ENCODE measurements at places on chromosomes 2 and 18.

GRCh38 chr2:40445467-40445866, 6.4 kb downstream of the SLC8A1 start:
- DNase-seq: no peak

DNA sequence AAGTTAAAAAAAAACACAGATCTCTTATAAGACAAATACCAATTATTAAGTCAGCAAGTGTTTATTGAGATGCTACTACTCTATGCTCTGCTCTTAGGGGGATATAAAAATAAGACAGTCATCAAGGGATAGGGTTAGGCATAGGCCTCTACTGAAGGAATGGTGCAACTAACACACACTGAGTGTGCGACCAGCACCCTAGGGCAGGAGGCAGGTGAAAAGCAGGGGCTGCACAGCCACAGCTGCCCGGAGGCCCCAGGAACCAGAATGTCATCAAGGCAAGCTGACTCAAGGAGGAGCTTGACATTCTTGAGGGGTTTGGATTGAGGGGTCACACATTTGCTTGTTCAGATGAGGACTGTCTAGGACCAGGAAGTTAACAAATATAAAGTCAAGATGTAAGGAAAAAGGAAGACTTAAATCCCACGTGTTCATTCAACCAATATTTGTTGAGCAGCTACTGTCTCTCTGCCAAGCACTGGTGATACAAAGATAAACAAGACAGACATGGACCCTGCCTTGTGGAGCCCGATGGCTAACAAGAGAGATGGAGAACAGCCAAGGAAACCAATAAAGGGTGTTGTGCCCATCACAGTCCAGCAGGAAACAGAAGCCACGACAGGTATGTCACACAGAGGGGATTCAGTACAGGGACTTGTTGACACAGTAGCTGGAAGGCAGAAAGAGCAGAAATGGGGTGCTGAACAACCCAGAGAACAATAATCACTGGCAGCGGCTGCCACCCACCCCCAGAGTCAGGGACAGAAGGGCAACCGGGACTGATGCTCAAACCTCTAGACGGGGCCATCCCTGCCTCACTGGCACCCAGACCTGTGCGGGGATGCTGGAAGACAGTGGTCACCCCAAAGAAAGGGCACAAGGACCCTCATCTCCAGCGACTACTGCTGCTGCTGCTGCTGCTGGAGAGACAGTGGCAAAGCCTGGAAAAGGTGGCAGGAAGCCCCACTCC, 45.8 kb upstream of the MAL start:
- no peak for DNase-seq

DNA sequence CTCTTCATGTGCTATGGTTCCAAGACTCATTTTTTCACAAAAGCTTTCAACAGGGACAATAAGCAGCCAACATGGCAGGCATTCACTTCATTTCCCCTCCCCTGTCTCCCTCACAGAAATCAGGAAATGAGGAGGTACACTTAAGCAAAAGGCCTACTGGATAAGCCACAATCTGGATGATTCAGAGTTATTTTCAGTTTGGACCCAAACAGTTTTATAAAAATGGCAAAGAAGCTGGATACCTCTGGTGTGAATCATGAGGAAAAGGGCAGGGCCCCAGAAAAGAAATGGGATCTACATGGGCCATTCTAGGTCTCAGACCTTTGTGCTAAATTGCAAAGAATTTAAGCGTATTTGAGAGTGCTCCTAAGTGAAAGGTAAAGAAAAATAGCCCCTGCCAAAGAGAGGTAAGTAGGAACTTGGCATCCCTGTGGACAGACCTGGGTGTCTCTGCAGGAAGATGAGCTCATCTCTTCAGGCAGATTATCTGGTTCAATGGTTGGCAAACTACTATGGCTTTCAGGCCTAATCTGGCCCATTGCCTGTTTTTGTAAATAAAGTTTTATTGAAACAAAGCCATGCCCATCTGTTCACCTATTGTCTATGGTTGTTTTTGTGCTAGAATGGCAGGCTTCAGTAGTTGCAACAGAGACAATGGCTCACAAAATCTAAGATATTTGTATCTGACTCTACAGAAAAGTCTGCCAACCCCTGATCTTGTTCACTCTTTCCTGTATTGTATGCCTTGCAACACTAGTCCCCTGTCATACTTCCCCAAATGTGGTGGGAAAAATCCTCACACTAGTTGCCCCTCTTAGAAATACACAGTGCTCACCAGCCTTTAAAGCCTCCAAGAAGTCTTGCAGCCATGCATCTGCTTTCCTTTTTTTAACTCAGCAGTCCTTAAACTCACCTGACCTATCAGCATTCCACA, 315.0 kb downstream of the ALK start:
- DNase-seq: no peak

DNA sequence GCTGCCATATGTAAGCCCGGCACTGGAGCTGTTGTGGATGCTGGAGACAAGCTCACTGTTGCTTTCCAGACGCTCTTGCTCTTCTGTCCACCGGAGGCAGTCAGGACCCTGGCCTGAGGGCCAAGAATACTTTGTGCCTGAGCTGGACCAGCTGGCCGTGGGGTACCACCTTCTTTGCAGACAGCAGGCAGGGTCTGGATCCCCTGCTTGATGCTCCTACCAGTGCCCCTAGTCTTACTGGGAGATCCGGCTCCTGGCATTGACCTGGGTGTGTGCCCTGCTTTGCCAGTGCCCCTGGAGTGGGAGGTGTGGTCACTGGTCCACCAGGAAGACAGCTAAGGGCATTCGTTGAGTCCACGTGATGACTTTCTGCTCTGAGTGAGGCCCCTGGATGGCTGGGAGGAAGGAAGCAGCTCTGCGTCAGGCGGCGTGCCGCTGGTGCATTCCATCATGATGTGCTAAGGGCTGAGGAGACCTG, 59.3 kb downstream of the LRRFIP1 start:
- DNase-seq: peak; percentile 87

DNA sequence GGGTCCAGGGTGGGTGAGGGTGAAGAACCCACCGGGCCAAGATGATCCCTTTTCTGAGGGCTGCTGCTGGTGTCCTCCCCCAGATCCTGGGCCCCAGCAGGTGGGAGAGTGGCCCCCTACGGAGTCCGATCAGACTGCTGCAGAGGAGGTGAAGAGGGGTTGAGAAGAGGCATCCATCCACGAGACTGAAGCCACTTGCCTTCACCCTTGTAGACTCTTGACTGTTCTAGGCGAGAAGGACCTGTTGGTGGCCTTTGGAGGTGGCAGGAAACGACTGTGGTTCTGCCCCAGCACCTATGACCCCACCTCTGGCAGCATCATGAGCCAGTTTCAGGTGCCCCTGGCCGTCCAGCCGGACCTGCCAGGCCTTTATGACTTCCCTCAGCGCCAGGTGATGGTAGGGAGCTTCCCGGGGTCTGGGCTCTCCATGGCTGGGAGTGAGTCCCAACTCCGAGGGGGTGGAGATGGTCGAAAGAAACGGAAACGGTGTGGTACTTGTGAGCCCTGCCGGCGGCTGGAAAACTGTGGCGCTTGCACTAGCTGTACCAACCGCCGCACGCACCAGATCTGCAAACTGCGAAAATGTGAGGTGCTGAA, 1.5 kb downstream of the TET3 start:
- no peak for DNase-seq

DNA sequence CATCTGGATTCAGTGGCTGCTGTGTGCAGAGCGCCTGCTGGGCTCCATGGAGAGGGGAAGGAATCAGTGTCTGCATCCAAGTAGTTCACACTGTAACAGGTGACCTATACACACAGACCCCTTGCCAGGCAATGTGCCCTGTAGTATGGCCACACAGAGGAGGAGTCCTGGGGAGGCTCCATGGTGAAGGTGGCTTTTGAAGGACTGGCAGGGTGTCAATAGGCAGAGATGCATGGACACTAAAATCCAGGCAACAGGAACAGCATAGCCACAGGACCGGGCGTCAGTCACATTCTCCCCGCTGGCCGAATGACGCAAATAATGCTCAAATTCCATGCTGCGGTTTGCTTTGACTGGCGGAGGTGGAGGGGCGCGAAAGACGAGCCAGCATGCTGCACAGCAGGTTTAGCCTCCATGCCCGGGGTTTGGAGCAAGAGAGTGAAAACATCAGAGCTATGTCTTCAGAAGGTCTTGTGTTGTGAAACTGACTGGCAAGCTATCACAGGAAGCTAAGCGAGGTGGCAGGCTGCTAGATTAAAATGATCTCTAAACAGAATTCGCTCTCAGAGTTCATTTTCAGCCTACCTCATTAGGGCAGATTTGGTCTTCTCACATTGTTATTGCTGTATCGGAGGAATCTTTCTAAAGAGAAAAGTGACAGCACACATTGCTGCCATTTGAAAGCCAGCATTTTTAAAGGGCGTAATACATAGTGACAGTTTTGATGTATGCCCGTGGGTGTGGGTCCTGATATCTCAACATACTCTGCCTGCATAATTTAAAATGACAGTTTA, 1.2 kb upstream of the CHMP1B start:
- DNase-seq: no peak

GRCh38 chr18:9516437-9517064, 41.2 kb downstream of the RALBP1 start:
- no peak for DNase-seq

- no peak for DNase-seq
These were observed 282.1 kb upstream of the EPAS1 start for GRCh38 chr2:46014911-46015654.

- no peak for DNase-seq
These were observed 10.9 kb downstream of the TGIF1 start for GRCh38 chr18:3460823-3461398.

GRCh38 chr2:20852670-20853069, 29.8 kb upstream of the LDAH start:
- DNase-seq: no peak

DNA sequence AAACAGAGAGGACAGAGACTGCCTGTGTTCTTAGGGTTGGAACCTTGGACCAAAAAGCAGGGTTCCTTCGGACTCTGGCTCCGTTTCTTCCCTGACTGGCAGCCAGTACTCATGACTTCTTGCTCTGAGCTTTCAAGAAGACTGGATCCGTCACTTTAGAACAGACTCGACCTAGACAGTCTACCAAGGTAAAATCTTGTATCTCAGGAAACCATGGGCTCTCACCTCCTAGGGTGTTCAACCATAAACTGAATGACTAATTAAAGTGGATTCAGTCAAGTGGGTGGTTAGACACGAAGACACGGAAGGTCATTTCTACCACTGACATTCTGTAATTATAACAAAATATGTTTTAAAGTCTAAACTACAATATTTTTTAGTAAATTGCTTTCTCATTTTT, 153.8 kb upstream of the SLC39A10 start:
- no peak for DNase-seq

- no peak for DNase-seq
These were observed 12.2 kb upstream of the CD28 start for GRCh38 chr2:203694191-203694590.

DNA sequence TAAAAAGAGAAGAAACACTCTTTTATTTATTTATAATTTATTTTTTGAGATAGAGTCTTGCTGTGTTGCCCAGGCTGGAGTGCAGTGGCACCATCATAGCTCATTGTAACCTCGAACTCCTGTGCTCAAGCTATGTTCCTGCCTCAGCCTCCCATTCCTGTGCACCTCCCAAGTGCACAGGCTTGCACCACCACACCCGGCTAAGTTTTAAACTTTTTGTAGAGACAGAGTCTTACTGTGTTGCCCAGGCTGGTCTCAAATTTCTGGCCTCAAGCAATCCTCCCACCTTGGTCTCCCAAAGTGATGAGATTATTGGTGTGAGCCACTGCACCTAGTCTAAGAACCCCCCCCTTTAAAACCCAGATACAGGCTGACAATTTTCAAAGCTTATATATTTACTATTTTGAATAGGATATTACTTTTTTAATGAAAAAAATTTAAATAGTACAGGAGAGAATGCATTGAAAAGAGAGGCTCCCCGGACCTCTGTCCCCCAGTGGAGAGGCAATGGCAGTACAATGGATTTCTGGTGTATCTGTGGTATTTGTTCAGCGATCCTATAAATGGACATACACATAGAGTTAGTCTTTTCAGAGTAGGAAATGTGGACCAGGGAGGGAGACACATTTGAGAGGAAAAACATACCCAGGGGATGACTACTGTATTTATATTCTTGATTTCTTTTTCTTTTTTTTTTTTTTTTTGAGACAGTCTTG, 48.1 kb upstream of the CNOT11 start:
- DNase-seq: no peak

GRCh38 chr2:70767079-70767698, 811 bp downstream of the ADD2 start:
- DNase-seq: no peak

DNA sequence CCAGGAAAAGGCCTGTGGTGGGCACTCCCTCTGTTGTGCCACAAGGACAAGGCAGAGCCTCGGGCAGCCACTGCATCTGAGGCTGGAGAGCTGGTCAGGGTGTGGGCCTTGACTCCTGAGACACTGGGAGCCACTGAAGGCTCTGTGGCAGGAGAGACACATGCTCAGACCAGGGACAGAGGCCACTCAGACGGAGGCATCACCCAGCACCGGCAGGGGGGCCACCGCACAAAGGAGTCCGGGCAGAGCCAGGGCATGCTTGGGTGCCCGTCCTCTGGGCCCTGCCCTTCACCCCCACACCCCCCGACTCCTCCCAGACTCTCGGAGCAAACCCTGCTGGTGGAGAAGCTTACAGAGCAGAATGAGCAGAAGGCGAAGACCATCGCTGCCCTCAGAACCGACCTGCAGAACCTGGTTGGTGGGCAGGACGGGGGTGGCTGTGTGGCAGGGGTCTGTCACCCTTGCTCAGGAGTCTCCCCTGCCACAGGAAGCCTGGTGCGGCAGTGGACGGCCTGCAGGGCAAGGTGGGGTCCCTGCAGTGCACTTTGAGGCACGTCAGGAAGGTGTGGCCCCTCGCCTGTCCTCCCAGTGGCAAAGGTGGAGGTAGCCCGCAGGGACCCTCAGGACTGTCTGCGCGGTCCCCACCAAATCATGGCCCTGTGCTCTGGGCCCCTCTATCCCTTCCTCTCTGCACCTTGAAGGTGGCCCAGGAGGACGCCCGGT, 26.0 kb downstream of the CROCC2 start:
- peak; percentile 85 for DNase-seq

- DNase-seq: peak; percentile 86
These were observed 99.7 kb downstream of the HDAC4 start for GRCh38 chr2:239300871-239301735.

DNA sequence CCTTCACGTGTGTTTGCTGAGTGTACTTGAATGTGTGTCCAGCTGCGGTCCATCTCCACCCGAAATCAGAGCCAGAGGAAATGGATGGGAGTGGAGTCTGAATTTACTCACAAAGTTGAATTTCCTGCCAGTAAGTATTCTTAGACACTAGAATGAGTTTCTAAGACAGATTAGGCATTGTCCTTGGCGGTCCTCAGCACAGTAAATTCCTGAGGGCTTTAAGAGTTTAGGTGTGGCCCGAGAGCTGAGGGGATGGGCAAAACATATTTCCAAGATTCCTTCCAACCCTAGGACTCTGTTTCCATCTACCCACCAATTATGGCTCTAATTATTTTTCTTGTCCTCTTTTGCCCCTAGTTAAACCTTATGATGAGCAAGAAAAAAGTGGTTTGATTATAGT, 90.3 kb upstream of the PHLPP1 start:
- no peak for DNase-seq

GRCh38 chr2:16332681-16333557, 332.7 kb downstream of the CYRIA start:
- DNase-seq: no peak

- DNase-seq: no peak
These were observed 201.2 kb downstream of the PIK3C3 start for GRCh38 chr18:42156281-42156680.
